A549 treated with Hydrocortisone at 1 μM for 4 hours (cell line): ENCODE measurements at places on chromosomes 1 and 21. TPM values are rescaled to one million over a fixed set of nuclear protein-coding genes. Genes with fewer than 3 reads are reported as not detected.

The CLCNKB gene
- 0.07 to 0.08 TPM in 2 of 5 replicates, not detected in the others for total RNA-seq

The RGS7 gene
- total RNA-seq = 0.05 to 0.10 TPM (median 0.05 TPM) in 3 of 5 replicates, not detected in the others

The FGR gene
- total RNA-seq = 0.06 to 0.09 TPM (median 0.07 TPM) in 3 of 5 replicates, not detected in the others

The DNALI1 gene
- total RNA-seq = 0.05 to 0.16 TPM (median 0.05 TPM) in 3 of 5 replicates, not detected in the others

The STPG1 gene
- 6.2 to 6.9 TPM (median 6.8 TPM) in 5 replicates for total RNA-seq

The DCST2 gene
- total RNA-seq = 0.37 to 0.77 TPM (median 0.52 TPM) in 5 replicates

The KIF14 gene
- total RNA-seq = 6.5 to 12.2 TPM (median 9.9 TPM) in 5 replicates

The VSIG8 gene
- 0.08 to 0.15 TPM in 2 of 5 replicates, not detected in the others for total RNA-seq

The SPATA21 gene
- total RNA-seq = 0.05 to 0.14 TPM (median 0.05 TPM) in 4 of 5 replicates, not detected in the other

The TLR5 gene
- 0.11 to 0.18 TPM (median 0.17 TPM) in 5 replicates for total RNA-seq

The RCAN3 gene
- 10.8 to 16.1 TPM (median 14.7 TPM) in 5 replicates for total RNA-seq

The ACTA1 gene
- 0.07 to 0.21 TPM (median 0.10 TPM) in 4 of 5 replicates, not detected in the other for total RNA-seq

The FAM177B gene
- total RNA-seq = not detected in 5 replicates

The ATP1A2 gene
- total RNA-seq = 0.06 to 0.20 TPM (median 0.09 TPM) in 5 replicates
